ENCODE measurements at places on chromosomes 5 and 9. TPM values are rescaled to one million over a fixed set of nuclear protein-coding genes. Genes with fewer than 3 reads are reported as not detected.

The ECM2 gene
- 0.10 TPM for total RNA-seq

The ARID3C gene
- 0.18 TPM for total RNA-seq

The NUTM2F gene
- not detected for total RNA-seq

The OR1B1 gene
- not detected for total RNA-seq

The HACD4 gene
- 0.80 TPM for total RNA-seq

The ADRB2 gene
- 0.58 TPM for total RNA-seq

The ZNF354B gene
- total RNA-seq, result 4.5 TPM

The PCDHGA10 gene
- total RNA-seq, result 0.01 TPM

The NR2F1-AS1 gene
- 3.8 TPM for total RNA-seq

The SURF1 gene
- total RNA-seq, result 44.1 TPM

The ATP10B gene
- not detected for total RNA-seq

The BAAT gene
- 0.58 TPM for total RNA-seq

The FREM1 gene
- total RNA-seq, result not detected

The BTNL3 gene
- total RNA-seq, result not detected

The TMED9 gene
- total RNA-seq, result 277 TPM

The DMRT3 gene
- not detected for total RNA-seq

The ARAP3 gene
- total RNA-seq, result 4.1 TPM

The SNCAIP gene
- 0.05 TPM for total RNA-seq

The MFAP3 gene
- total RNA-seq, result 24.4 TPM

The RMRP gene
- 22.0 TPM for total RNA-seq

The SPINK7 gene
- total RNA-seq, result not detected

The LPCAT1 gene
- 154 TPM for total RNA-seq

The SEMA5A gene
- not detected for total RNA-seq

The SLIT3 gene
- 13.2 TPM for total RNA-seq

The GPR151 gene
- not detected for total RNA-seq

The KCNN2 gene
- not detected for total RNA-seq

The RIGI gene
- 3.9 TPM for total RNA-seq

The ANKRD18B gene
- total RNA-seq, result 6.0 TPM

The SLC25A2 gene
- total RNA-seq, result not detected

The PCDHA9 gene
- not detected for total RNA-seq

The NEUROG1 gene
- total RNA-seq, result not detected

The DEPDC1B gene
- total RNA-seq, result 19.1 TPM

The SLC9A3 gene
- total RNA-seq, result 2.4 TPM

The BARHL1 gene
- total RNA-seq, result not detected

The ARSB gene
- 9.0 TPM for total RNA-seq

The VAV2 gene
- total RNA-seq, result 40.1 TPM

The TMEM8B gene
- 3.3 TPM for total RNA-seq

The ELOVL7 gene
- 9.5 TPM for total RNA-seq

The ZNF169 gene
- 1.9 TPM for total RNA-seq

The NMUR2 gene
- not detected for total RNA-seq

The BNIP1 gene
- 16.8 TPM for total RNA-seq

The PDE6A gene
- 0.08 TPM for total RNA-seq

The PCDHA10 gene
- not detected for total RNA-seq

The WDR70 gene
- 13.0 TPM for total RNA-seq

The TCF7 gene
- 16.6 TPM for total RNA-seq

The SVEP1 gene
- total RNA-seq, result 1.4 TPM

The ADRA1B gene
- total RNA-seq, result 9.9 TPM

The TNC gene
- total RNA-seq, result 1.2 TPM

The TLX3 gene
- total RNA-seq, result not detected

The FTMT gene
- total RNA-seq, result not detected

The PRDM9 gene
- total RNA-seq, result not detected

The AIF1L gene
- 1.3 TPM for total RNA-seq

The URM1 gene
- 87.1 TPM for total RNA-seq

The CCDC152 gene
- total RNA-seq, result not detected

The IL33 gene
- 1.2 TPM for total RNA-seq

The TMEM215 gene
- not detected for total RNA-seq

The STOML2 gene
- total RNA-seq, result 251 TPM

All from A549 treated with CpdA at 1 μM for 4 hours (cell line).